ENCODE measurements at places on chromosomes 2 and 18.
A peak's percentile ranks its signal among the peaks of the same experiment; 100 is the strongest.

DNA sequence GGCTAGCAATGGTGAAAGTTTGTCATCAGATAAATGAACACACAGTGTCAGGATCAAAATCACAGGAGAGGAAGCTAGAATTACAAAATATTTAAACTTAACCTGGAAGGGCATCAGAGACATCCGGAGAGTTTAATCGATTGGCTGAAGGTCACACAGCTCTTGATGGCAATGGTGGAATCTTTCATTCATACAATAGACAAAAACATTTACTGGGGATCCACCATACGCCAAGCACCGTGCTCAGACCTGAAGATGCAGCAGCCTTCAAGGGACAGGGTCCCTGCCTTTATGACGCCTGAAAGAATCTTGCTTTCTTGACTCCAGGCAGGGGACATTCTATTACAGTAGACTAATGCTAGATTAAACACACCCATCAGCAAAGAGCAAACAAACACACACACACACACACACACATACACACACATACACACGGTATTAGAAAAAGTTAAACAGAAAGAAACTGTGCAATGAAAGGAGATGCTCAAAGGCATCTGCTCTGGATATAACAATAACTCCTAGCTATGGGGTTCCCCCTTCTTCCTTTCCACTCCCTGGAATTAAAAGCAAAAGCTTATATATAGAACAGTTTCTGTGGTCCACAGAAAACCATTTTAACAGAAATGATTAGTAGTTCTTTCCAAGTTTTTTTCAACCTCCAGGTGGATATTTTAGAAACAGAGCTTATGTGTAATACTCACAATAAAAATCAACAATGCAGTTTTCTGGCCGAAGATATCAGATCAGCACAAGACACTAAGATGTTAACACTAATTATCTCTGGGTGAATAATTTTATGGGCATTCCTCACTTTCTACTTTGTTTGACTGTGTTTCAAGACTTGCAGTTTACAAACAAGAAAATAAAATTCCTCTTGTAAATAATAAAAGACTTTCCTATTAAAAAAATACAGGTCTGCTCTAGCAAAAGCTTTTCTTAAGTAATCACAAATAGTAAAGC, 151.7 kb downstream of the ANKRD44 start:
- no peak for DNase-seq

GRCh38 chr2:109210431-109211200, 81.6 kb downstream of the SH3RF3 start:
- DNase-seq = no peak

- DNase-seq = no peak
Measured at GRCh38 chr2:65231892-65232477, 4.4 kb downstream of the ACTR2 start.

DNA sequence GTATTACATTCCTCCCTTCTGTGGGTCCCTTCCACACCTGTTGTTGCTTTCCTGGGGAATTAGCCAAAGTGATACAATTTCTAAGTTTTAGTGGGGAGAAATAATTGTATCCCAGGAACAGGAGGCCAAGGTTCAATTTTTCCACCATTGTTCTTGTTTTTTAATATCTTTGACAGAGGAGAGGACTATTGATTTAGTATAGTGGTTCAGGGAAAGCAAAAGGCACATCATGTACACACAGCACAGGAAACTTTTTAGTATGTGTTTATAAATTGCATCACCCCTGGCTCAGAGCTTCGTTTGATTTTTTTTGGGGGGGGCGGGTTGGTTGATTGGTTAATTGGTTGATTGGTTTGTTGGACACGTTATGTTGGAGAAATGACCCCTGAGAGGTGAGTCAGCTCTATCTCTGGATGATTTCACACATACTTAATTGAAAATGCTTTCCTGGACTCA, 431.6 kb downstream of the PID1 start:
- no peak for DNase-seq

GRCh38 chr2:9832586-9832985, 10.7 kb upstream of the TAF1B start:
- DNase-seq = no peak

DNA sequence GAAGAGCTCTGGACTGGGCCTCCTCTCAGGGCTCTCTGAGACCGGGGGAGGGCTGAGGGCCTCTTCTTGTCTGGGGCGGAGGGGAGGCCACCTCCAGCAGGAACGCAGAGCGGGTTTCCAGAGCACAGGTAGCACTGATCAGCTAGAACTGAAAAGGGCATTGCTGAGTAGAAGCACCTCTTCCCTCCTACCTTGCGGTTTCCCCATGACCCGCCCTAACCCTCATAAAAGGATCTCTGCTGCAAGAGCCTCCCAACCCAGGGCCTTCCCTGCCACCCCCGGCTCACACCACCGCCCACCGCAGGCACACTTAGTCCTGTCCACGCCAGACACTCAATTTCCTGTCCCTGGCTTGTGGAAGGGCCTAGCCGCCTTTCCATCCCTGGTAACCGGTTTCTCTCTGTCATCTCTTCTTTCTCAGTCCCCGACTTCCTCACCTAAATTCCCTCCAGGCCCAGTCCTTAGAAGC, 966 bp downstream of the ADCY3 start:
- peak; percentile 72 for DNase-seq

GRCh38 chr18:63783394-63783793, 8.2 kb downstream of the SERPINB7 start:
- no peak for DNase-seq

GRCh38 chr18:34909637-34910364, 131.4 kb upstream of the MAPRE2 start:
- DNase-seq = no peak

DNA sequence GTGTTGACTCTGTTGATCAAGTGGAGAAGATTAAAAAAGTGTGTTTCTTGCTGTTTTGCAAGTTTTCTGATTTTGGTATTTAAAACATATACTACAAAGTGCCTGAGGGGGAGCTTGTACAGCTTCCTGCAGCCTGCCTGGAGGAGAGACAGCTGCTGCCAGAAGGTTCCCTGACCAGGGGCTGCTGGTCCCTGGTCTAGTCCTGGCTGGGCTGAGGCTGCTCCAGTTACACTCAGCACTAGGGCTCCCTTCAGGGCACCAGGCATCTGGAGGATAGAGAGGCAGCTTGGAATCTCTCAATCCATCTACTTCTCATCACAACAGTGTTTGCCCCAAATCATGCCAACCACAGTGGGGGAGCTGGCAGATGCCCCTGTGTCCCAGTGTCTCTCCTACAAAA, 4.8 kb downstream of the MC2R start:
- no peak for DNase-seq

GRCh38 chr2:28345619-28346018, 47.0 kb upstream of the FOSL2 start:
- no peak for DNase-seq

DNA sequence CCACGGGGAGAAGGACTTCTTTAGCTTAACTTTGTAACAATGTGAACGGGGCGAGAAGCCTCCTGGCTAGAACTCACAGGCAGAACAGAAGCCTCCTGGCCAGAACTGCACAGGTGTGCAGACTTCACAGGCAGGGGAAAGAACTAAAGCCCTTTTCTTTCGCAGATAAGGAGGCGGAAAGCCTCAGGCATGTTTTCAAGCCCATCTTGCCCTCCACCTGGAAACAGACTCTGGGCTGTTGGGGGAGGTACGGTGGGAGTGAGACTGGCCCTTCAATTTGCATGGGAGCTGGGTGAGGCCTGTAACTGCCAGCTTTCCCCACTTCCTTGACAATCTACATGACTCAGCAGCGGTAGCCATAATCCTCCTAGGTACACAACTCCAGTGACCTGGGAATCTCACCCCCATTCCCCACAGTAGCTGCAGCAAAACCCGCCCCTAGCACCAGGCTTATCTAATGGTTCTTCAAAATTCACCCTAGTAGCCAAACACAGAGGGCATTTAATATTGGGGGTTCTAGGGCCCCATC, 22.9 kb upstream of the ABCA12 start:
- no peak for DNase-seq

GRCh38 chr2:238015705-238016104, 45.1 kb upstream of the SCLY start:
- DNase-seq = no peak

DNA sequence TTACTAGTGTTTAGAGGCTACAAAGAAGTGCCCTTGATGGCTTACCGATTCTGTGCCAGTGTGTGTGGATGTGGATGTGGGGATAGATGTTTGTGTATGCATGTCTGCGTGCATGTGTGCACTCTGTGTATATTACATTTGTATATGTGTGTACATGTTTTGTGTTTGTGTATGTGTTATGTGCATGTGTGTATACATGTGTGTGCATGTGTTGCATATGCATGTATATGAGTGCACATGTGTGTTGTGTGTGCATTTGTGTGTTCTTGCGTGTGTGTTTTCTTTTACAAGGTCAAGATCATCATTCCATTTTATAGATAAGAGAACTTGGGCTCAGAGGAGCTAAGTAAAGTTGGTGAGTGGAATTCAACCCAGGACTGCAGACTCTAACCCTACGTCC, 217.1 kb upstream of the PID1 start:
- DNase-seq = no peak

DNA sequence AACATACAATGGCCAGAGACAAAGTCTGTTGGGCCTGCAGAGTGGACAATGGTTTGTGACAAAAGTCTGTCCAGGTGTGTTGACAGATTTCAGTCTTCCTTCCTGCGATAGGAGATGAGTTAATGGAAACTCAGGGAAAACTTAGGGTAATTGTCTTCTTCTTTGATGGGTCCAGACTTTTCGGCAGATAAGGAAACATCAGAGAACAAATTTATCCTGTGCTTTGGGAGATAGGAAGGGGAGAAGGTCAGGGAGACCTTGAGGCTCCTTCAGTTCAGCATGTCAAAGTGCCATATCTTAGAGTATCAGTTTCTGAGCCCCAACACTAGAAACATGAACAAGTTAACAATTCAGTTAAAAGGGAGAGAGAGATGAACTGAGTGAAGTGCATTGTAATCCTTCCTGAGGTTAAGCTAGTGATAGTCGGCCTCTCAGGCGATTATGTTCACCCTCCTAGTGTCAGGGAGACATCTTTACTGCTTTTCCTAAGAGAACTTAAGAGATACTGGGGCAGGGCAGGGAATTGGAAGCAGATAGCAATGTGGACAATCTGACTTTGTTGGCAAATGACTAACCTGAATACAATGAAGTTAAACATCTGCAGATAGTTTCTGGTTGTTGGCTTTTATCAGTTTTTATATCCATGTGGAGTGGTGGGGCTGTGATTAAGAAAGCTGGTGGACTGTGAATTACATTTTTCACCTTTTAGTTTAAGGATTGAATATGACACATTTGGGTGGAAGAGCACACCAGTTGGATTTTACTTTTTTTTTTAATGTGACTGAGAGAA, 248.8 kb upstream of the FN1 start:
- DNase-seq = no peak

- no peak for DNase-seq
Measured at GRCh38 chr18:4658804-4659203, 203.7 kb upstream of the DLGAP1 start.

GRCh38 chr2:19857806-19858205, 44.0 kb downstream of the TTC32 start:
- no peak for DNase-seq

- DNase-seq = no peak
Measured at GRCh38 chr2:59529726-59530125, 1023.7 kb downstream of the BCL11A start.

DNA sequence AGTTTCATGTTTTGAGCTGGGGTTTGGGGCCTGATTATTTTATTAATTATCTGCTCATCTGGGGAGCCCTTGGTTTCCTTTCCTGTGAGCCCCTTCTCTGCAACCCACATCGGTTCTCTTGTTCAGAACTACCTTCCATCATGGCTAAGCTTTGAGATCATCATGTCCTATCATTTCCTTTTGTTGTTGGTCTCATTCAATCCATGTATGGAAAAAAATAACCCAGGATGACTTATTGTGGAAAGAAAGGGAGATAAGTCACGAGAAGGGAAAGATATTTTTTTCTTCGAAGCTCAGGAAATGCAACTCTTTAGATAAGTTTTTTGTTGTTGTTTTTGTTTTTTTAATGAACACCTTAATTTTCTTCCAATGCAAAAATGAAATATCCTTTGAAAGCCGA, 43.7 kb downstream of the EHD3 start:
- no peak for DNase-seq

GRCh38 chr2:171187819-171188218, 27.1 kb upstream of the TLK1 start:
- no peak for DNase-seq
